ENCODE measurements at places on chromosomes 11 and 22.

- DNase-seq = peak; percentile 93
These were observed 518.7 kb downstream of the NTM start for GRCh38 chr11:131889146-131889577.

DNA sequence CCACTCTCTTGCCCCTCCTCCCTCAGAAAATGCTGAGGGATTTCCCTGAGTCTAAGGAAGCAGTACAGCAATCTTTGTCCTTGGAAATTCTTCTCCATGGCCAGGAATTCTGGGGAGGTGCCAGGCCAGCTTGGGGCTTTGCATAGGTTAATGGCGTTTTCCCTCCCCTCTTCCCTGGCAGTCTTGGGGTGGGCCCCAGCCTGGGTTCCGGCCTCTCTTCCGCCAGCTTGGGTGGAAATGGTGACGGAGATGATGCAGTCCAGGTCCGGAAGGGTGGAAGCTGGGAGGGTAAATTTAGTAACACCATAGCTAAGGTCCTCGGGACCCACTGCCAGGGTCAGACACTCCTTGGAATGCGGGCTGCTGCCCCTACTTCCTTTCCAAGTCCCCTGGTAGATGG, 5.0 kb downstream of the PHLDB1 start:
- no peak for DNase-seq

- no peak for DNase-seq
These were observed 64.8 kb downstream of the RPUSD4 start for GRCh38 chr11:126146454-126147192.

DNA sequence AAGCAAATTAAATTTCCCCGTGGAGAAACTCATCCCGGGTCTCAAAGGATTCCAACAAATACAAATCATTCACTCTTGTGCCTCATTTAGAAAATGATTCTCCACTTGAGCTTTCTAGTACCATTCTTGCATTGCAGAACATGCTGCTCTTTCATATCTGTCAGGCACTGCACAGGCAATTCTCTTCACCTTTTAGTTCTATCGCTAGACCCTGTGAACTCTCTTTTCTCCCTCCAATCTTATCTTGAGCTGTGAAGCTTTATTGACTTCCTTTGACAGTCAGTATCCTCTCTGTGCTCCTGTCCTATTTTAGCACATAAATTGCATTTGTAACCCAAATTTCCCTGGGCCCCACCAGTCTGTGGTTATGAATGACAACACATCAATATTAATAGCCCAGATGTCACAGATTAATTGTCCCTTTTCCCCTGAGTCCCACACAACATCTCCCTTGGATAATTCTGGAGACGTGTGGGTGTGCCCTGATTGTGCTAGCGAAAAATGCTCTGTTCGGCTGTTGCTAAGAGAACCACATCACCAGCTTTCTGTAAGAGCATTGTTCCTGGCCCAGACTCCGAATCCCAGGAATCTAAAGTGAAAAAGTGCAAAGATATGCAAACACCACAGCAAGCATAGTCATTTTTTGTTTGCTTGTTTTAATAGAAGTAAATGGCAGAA, 22.4 kb upstream of the SC5D start:
- no peak for DNase-seq

- DNase-seq = no peak
These were observed 19.1 kb downstream of the ZNF143 start for GRCh38 chr11:9479899-9480298.

GRCh38 chr11:16096336-16096735, 260.0 kb downstream of the SOX6 start:
- peak; percentile 47 for DNase-seq

DNA sequence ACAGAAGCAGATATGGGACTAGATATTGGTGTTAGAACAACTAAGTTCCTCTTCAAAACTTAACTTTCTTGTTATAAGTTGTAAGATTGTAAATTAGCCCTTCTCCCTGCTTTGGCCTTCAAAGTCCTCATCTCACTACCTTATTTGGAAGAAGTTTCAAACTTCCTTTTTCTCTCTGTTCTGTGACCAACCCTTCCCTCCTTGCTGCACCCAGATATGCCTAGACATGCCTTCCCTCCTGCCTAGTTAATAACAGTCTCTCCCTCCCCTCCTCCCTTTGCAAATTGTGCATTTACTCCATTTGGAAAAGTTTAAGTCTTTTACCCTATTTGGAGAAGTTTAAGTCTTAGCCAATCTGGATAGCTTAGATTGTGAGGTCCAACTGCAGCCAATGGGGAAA, 4.9 kb downstream of the OR52K2 start:
- DNase-seq = no peak

- DNase-seq = no peak
These were observed 48.7 kb upstream of the TH start for GRCh38 chr11:2220173-2220771.

DNA sequence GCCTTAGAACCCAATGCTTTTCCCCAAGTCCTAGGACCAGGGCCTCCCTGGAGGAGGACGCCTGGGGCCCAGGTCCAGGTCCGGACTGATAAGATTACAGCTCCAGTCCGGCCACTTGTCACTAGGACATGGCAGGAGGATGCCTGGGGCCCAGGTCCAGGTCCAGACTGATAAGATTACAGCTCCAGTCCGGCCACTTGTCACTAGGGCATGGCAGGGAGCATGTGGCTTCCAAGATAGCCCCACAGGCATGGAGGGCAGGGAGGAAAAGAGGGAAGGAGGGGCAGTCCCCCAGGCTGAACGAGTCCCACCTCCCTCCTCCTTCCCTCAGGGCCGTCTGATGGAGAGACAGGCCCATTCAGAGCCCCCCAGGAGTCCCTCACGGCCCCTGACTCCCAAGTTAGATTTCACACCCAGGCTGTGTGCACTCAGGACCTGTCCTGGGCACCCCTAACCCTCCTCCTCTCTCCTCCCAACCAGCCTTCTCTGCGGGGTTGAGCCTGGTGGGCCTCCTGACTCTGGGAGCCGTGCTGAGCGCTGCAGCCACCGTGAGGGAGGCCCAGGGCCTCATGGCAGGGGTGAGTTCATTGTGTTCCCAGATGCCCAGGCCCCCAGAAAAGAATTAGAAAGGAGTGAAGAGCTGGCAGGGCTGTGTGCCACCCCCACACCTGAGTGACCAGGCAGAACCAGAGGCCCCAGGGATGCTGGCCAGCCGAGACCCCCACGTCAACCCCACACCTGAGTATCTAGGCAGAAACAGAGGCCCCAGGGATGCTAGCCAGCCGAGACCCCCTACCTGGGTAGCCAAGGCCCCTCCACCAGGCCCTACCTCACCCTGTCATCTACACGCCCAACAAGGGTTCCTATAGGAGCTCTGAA, 2.1 kb downstream of the TSPAN32 start:
- no peak for DNase-seq

- DNase-seq = peak; percentile 18
These were observed 5.6 kb downstream of the DDX10 start for GRCh38 chr11:108670451-108670850.

DNA sequence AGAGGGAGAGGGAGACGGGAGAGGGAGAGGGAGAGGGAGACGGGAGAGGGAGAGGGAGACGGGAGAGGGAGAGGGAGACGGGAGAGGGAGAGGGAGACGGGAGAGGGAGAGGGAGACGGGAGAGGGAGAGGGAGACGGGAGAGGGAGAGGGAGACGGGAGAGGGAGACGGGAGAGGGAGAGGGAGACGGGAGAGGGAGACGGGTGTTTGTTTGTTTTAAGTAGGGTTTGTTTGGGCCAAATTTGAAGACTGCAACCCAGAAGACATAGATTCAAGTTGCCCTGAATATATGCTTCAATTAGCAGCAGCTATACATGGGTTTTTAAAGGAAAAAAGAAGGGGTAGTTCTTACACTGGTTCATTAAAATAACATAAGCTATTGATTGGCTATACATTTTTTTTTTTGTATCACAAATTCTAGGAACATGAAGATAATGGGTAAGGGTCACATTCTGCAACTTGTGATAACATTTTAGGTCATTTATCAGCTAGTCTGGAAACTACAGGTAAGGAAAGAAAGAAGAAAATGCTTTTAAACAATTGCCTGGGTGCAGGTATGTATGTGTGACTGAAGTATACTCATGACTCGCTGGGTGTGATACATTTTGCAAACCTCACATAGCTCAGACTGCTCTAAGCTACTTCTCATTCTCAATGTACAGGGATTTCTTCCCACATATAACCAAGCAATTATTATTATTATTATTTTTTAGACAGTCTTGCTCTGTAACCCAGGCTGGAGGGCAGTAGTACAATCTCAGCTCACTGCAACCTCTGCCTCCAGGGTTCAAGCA, 67.3 kb downstream of the MCHR1 start:
- no peak for DNase-seq

DNA sequence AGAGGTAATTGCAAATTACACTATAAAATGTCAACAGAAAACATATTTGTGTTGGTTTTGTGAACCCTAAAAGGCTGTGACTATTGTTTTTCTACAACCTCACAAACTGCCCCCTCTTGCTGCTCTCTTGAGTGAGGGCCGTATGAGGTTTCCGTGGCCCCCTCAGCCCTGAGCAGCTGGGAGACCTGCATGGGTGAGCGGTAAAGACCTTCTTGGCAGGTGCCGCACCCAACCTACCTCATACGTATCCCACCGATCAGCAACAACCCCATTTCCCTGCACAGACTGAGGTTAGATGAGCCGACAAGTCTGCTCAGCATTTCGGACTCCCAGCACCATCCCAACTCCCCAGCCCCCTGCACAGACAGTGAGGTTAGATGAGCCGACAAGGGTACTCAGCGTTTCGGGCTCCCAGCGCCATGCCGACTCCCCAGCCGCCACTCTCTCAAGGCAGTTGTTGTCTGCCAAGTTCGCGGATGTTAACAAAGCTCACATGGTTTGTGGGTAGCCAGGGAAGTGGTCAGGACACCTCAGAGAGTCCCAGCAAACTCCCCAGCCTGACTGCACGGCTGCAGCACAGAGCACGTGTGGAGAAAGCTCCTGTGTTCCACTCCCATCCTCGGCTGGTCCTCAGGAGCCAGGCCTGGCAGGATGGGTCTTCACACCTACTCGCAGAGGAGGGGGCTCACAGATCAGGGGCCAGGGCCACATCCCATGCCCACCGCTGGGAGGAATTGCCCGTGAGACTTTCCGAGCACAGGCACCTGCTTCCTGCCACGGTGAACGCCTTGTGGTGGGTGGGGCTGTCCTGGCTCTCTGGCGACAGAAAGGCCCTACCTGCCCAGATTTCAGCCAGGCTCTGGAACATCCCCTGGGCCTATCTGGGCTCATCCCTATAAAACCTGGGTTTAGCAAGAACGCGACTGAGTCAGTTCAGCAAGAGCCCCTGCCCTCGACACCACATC, 502.9 kb downstream of the BRD1 start:
- no peak for DNase-seq

DNA sequence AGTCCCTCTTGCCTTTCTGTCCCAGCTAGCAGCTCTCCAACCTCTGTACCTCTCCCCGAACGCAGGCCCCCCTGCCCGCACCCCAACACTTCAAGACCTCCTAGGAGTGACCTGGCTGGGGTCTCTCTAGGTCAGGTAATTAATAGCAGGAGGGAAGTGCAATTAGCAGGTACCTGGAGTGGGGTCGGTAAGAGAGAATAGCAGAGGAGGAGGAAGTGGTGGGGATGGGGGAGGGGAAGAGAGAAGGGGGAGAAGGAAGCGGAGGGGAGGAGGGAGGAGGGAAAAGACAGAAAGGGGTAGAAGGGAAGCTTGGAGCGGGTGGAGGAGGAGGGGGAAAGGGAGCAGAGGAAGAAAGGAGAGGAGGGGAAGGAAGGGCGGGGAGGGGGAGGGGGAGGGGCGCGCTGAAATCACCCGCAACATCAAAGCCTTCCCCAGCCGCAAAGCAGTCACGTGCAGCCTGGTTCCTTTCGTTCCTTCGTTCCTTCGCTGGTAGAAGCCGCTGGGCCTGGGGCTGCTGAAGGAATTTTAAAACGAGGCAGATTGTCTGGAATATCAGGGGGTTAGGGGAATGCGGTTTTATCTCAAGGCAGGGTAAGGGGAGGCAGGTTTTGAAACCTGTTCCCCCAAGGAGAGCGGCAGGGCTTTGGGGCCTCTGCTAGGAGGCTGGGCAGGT, 29.3 kb upstream of the TCF20 start:
- peak; percentile 18 for DNase-seq

GRCh38 chr11:92738276-92738675, 231.2 kb upstream of the MTNR1B start:
- DNase-seq = peak; percentile 19

DNA sequence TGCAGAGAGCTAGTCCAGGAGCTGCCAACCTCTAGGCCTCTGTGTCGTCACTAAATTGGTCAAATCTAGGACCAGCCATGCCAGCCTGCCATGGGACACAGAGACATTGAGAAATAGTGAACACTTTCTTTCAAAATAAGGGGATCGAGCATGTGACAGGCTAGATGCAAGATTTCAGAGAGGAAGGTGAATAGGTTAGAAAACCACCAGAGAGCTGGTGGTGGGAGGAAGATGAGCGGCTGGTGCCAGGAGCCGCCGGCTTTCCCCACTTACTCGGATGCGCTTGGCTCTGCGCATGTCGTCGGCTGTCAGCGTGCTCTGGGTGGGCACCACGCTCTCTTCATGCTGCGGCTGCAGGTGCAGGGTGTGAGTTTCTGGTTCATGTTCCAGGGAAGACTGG, 35.4 kb upstream of the NFRKB start:
- no peak for DNase-seq

DNA sequence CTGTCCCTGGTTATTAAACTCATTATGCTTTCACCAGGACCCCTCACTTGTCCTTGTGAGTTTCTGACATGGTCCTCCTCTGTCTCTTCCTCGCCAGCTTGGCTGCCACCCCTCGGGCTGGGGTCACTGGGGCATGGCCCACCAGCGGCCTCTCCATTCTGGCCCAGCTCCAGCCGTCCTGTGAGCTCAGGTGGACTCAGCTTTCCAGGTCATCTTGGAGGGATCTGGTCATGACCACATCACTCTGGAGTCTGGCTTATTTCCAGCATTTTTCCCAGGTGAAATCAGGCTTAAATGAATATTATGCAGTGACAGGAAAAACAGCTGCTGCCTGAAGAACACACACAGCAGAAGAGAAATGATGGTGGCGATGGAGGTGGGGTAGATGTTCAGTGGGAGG, 224.5 kb downstream of the ADAMTS15 start:
- DNase-seq = no peak

DNA sequence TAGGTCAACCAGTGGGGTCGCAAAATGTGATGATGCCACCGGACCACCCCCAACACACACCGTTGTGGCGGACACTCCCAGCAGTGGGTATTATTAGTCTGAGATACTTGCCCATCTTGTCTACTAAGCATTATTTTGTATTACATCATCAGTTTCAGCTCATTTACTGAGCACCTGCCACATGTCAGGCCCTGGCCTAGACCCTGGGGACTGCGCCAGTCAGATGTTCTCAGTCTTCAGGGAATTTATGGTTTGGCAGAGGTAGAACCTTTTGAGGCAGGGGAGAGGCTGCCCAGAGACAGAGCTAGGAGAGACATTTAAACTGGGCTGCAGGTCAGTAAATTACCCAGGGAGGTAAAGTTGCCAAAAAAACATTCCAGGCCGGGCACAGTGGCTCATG, 43.1 kb upstream of the GCAT start:
- no peak for DNase-seq

DNA sequence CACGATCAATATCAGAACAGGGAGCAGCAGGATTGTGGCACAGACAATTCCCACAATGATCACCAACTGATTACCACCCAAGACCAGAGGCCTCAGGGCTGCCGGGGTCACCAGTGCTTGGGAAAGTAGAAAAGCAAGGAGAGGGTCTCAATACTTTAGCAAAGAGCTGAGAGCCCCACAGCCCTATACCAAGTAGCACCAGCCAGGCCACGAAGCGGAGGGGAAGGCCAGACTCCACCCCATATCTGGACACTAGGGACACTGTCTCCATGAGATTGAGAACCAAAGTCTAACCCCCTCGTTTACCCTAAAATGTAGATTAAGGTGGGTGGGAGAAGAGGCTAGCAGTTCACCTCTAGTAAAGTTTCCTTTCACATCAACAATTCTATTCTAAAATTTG, 24.1 kb upstream of the SCN2B start:
- no peak for DNase-seq

Data from fibroblast of skin of right quadriceps (primary cell).